Activated CD4-positive, alpha-beta T cell treated with anti-CD3 and anti-CD28 coated beads, Interleukin-2, Interleukin-6, amounts not matched to agents 100 ng/mL and 50 ng/mL, durations not matched to agents 16 hours and 8 hours (primary cell): ENCODE measurements at places on chromosomes 12 and 14.

- DNase-seq: peak; percentile 7
Observed at GRCh38 chr12:96989916-96990315, 82.9 kb downstream of the NEDD1 start.

GRCh38 chr12:6899837-6900519 lies 4.6 kb upstream of the LRRC23 start:
- DNase-seq: peak; percentile 28

- peak; percentile 61 for DNase-seq
Observed at GRCh38 chr14:65478596-65478995, 66.1 kb downstream of the FUT8 start.

DNA sequence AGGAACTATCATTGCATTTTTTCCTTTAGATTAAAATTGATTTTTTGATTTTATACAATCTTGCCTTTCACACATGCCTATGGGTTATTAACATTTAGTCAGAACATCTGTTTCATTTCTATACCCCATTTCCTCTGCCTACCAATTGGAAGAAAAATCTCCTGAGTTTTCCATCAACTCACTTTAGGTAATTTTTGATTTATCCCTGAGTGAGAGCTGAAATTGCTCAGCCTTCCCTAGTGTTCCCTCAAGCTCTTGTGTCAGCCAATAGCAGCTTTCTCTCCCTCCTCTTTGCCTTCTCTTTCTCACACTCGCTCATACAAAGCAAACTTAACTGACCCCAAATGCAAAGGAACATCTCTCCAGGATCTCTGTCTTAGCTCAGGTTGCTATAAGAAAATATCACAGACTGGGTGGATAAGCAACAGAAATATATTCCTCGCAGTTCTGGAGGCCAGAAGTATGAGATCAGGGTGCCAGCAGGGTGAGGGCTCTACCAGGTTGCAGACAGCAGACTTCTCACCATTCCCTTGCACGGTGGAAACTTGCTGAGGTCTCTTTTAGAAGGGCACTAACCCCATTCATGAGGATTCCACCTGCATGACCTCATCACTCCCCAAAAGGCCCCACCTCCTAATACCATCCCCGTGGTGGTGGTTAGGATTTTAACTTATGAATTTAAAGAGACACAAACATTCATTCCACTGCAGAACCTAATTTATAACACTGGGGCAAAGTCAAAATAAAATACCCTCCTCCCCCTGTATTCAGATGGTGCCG lies 224.2 kb upstream of the SFSWAP start:
- DNase-seq: no peak

DNA sequence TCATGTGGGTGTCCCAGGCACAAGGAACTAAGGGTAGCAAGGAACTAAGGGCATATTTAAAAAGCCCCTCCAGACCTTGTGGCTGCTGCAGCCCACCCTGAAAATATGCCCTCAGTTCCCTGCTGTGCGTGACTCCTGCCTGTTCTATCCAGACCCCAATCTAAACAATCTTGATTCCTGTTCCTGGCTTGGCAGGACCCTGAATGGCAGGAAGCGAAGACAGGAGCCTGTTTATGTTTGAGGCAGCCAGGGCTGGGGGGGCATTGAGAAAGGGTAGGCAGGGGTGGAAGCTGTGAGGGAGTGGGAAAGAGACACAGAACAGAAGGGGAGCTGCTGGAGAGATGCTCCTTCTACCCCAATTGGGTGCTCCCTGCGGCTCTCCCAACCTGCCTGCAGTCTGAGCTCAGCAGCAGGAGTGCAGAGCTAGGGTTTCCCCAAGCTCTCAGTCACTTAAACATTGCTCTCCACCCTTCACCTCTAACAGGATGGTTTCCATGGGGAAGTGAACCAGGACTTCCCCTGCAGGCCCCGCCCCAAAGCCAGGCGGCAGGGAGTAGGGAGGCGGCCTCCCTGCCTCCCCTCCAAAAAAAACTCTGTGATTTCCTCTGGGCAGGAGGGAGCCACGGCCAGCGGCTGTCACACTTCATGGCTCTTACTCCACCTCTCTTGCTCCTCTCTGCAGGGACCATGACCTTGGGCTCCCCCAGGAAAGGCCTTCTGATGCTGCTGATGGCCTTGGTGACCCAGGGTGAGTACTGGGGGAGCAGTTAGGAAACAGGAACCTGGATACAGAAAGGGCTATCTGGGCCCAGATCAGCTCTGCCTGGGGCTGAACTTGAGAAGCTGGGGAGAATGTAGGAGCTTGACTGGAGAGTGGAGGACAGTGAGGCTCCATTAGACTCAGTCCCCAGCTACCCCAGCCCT lies 4.7 kb downstream of the ACVRL1 start:
- no peak for DNase-seq

DNA sequence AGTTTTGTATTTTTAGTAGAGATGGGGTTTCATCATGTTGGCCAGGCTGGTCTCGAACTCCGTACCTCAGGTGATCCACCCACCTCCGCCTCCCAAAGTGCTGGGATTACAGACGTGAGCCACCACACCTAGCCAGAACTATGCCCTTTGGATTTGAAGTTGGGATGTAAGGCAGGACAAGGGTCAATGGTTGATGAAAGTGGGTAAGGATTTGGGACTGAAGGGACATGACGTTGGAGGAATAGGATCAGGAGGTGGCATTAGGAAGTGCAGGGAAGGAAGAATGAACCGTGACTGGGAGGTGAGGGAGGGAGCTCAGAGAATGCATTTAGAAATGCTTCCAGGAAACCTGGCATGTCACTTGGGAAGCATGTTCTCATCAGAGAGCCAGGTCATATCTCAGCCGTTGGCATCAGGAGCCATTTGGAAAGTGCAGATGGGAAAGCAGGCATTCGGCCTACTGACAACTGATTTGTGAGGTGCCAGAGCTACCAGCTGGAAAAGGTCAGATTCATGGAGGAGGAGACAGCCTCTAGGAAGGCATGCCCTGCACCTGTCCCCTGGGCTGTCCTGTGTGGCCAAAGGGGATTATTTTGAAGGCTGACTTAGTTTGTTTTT lies 2.2 kb downstream of the CRADD start:
- DNase-seq: no peak
